ENCODE measurements at places on chromosomes 11 and 22. TPM values are rescaled to one million over a fixed set of nuclear protein-coding genes. Genes with fewer than 3 reads are reported as not detected.

The FHIP1B gene
- total RNA-seq: 29.3 TPM

The AASDHPPT gene
- total RNA-seq: 34.6 TPM

The INPP5J gene
- total RNA-seq: 3.1 TPM

The HRAS gene
- total RNA-seq: 49.6 TPM

The OR52I2 gene
- not detected for total RNA-seq

GRCh38 chr11:128828350-128828749, 38.7 kb downstream of the KCNJ1 start:
- DNase-seq: no peak

- no peak for DNase-seq
Observed at GRCh38 chr11:62603776-62604299, 2.2 kb upstream of the MTA2 start.

DNA sequence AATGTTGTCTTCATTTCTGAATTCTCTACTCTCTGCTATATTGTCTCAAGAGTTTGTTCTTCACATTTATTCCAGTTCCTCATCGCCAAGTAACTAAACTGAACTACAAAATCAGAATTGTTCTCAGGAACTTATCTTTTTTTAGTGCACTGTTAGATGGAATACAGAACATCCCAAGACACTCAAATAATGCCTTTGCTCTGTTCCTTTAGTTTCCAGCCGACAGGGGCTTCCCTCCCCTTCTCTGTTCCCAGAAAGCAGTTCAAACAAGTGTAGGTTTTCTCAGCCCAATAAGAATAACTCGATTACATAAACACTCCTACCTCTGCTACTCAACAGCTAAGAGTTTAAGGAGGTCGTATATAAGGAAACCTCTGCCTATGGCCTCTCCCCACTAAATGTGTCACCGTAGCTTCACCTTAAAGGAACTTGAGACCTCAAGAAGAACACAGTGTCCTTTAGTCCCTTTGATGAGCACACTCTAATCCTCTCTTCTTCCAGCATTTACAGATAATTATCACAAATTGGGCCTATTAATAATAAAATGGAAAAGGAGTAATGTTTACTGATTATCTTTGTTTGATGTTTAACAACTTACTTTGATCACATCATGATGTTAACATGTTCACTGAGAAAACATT, 6.9 kb downstream of the POU2AF3 start:
- DNase-seq: no peak

DNA sequence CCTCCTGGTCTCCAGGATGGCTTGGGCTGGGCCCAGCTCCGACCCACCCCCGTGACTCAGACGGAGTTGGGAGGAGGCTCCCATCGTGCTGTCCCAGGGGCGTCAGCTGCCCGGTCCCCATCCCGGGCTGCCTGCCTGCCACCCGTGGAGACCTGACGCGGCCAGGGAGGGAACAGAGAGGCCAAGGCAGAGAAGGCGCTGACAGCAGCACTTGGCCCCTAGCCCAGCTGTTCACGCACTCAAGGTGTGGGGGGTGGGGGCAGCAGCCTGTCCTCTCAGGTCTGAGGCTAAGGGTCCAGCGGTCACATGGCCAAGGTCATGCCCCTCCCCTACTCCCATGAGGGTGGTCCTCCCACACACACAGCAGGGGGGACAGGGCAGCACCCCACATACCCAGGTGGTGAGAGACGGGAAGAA, 48.6 kb downstream of the ELFN2 start:
- DNase-seq: no peak

All from ovary (tissue), 10 donors.